ENCODE measurements at places on chromosomes 13 and 19.

DNA sequence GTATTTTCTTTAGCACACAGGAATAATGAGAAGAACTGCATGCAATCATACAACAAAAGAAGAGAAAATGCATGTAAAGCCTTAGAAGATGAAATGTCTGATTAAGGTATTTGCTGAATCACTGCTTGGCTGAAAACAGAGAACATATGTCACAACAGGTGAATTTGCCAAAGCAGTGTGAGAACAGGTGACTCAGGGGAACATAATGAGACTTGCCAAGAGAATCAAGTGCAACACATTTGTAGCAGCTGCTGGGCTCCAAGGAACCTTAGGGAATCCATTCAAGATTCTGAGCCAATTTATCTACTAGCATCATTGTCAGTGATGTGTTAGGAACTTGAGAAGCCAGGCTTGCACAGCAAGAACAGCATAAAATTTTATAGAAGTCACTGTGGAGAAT lies 273.1 kb downstream of the PCDH20 start:
- DNase-seq, result no peak

GRCh38 chr19:39342647-39343305 lies 555 bp downstream of the SAMD4B start:
- no peak for DNase-seq

- peak; percentile 18 for DNase-seq
These were observed 21.2 kb downstream of the PROZ start for GRCh38 chr13:113179374-113180230.

GRCh38 chr13:32476021-32476731 lies 48.2 kb upstream of the N4BP2L1 start:
- DNase-seq, result no peak

- DNase-seq, result no peak
These were observed 6.8 kb upstream of the ZNF135 start for GRCh38 chr19:58052256-58052655.

DNA sequence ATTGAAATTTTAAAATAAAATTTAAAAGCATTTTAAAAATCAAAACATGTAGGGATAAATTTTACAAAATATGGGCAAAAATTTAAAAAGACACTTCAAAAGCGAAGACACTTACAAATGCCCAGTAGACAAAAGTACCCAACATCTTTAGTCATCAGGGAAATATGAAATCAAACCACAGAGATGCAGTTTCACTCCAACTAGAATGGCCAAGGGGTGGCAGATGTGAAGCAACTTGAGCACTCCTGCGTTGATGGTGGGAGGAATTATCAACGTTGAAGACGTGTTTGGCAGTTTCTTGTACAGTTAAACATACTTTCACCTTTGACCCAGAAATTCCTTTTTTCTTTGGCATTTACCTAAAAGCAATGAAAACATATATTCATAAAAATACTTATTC lies 518.0 kb upstream of the SGCG start:
- no peak for DNase-seq

DNA sequence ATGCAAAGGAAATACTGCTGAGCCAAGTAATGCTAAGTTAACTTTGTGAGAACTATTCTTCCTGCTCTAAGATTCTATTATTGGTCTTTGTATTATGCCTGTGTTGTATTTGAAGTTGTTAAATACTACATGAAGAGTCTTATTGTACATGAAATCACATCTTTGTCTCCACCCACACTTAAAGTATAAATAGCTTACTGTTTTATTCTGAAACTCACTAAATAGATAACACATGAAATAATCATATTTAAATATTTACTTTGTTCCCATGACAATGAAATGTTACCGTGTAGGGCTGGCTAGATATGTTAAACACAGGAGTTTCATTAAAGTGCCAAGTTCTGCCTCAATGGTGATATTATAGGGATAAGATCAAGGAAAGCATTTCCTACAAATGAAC lies 562.1 kb upstream of the ATXN8OS start:
- no peak for DNase-seq

GRCh38 chr13:47832458-47832972 lies 168.6 kb downstream of the SUCLA2 start:
- DNase-seq, result no peak

GRCh38 chr19:13396250-13397080 lies 109.8 kb downstream of the CACNA1A start:
- DNase-seq, result peak; percentile 54

DNA sequence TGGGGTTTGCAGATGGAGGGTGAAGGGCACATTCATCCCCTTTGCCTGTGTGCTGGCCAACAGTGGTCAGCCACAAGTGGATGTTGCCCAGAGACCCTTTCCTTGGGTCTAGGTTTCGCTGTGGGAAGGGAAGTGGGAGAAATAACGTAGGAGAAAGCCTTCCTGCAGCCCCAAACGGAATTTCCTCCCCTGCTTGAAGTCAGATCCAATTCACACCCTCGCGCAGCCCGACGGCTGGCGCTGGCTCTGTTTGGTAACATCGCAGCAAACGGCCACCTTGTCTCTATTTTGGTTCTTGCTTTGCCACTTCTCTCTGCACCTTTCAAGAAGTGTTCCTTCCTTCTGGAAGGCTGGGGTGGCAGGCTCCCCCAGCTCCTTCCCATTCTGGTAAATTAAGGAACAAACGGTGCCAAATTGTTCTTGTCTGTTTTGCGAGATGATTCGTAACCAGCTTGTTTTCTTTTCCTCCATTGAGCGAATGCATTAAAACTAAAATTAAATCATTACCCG lies 45.4 kb downstream of the CHST8 start:
- no peak for DNase-seq

DNA sequence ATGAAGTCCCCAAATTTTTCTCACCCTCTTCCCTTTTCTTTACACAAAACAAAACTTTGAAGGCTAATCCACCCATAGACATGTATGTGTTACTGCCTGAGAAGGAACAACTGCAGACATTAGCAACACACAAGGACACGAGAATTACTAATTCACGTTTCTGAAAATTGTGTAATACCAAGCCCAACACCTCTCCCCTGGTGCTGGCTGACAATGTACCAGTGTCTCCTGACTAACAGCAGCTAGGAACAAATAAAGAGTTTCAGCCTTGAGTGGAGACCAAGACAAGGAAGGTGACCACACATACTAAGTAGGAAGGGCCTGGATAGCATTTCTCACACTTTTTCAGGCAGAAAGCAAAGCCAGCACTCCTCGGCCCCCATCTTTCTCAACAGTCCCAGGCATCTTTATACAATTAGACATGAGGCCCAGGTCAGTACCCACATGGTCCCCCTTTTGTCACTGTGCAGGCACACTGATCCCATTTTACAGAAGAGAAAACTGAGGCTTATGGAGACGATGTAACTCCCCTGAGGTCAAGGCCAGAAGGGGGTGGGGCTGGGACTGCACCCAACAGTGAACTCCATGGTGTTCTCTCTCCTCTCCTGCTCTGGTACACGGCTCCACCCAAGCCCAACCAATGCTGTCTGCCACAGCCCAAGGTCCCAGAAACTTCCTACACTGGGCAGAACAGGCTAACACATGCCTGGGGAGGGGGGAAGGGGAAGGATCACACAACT lies 8.7 kb downstream of the BRD4 start:
- DNase-seq, result no peak

DNA sequence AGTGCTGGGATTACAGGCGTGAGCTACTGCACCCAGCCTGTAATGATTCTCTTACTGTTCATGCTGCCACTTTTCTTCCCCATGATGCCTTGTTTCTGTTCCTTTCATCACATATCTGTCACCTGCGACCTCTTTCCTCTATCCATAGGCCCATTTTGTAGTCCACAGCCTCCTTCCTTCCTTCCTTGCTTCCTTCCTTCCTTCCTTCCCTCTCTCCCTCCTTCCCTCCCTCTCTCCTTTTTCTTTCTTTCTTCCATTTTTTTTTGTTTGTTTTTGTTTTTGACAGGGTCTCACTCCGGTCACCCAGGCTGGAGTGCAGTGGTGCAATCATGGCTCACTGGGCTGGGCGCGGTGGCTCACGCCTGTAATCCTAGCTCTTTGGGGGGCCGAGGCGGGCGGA lies 4.2 kb downstream of the GYS1 start:
- no peak for DNase-seq

- DNase-seq, result no peak
These were observed 20.2 kb upstream of the CEACAM21 start for GRCh38 chr19:41555748-41556147.

DNA sequence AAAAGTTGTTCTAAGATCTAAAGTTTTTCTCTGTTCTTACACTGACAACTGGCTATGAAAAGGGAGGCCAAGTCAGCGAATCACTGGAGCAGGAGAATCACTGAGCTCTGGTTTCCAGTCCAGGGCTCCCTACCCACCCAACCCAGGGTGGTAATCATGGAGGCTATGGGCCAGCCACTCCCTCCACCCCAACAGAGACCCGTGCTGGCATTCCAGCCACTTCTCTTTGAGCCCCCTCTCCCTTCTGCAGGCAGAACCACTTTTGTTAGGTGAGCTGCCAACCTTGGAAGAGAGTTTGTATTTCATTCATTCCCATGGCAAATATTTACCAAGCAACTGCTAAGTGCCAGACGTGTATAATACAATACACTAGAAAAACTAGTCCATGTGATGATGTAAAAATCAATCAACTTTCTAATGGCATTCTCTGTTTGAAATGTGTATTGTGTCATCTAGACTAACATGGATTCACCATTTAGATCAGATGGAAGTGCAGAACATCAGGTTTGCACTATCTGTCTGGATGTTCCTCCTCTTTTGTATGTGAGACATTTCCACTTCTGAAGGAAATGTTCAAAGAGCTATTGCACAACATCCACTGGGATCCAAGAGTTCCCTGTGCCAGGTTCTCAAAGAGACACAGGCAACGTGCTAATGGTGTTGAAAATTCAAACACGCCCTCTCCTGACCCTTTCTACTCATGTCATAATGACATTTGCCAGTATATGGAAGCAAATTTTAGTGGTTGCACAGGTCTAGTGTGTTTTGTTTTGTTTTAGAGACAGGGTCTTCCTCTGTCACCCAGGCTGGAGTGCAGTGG lies 5.3 kb downstream of the MLNR start:
- no peak for DNase-seq

- no peak for DNase-seq
These were observed 20.6 kb downstream of the HCN2 start for GRCh38 chr19:610071-610800.

DNA sequence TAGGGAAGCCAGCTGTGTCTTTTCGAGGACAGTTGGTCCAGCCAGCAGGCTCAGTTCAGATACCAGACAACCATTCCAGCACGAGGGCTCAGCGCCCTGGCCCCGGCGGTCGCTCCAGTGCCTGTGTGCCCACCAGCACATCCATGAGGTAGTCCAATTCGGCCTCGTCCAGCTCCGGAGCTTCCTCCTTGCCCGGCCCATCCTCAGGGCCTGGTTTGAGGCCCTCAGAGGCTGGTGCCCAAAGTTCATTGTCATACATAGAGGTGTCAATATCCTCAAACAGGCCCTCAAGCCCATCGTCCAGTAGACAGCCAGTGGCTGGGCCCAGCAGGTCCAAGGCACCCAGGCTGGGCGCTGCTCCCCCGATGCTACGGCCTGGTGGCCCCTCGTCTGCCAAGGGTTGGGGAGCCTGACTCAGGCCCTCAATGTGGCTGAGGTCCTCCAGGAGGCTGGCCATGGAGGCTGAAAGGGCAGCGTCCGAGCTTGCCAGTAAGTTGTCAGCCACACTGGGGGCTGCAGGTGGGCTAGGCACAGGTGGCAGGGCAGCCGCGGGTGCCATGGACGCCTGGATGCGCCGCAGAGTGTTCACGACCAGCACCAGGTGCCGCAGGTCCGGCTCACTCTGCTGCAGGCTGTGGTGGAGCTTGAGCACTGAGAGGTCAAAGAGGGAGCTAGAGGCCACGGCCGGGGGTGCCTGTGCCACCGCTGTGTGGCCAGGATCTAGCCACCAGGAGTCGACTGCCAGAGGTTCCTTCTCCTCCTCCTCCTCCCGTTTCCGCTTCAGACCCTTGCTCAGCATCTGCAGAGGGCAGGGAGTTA lies 2.8 kb downstream of the SERTAD1 start:
- DNase-seq, result no peak

DNA sequence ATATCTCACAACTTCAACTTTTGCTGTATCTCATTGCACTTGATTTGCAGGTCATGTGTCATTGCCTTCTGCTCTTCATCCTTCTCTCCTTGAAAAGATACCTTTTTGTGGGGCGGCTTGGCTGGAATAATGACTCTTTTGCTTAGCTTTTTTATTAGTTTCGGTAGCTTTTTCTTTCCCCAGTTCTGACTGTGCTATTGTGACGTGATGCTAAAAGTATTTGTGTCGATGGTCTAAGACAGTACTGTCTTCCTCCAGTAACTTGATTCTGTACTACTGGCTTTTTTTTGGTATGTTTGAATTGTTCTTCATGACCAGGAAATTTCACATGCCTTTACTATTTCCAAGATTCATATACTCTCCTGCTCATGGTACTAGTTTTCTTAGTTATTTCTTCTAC lies 63.1 kb downstream of the SLITRK1 start:
- peak; percentile 7 for DNase-seq

GRCh38 chr13:33870046-33870668 lies 52.2 kb downstream of the RFC3 start:
- no peak for DNase-seq

- no peak for DNase-seq
These were observed 14.5 kb downstream of the FFAR2 start for GRCh38 chr19:35462476-35462953.

DNA sequence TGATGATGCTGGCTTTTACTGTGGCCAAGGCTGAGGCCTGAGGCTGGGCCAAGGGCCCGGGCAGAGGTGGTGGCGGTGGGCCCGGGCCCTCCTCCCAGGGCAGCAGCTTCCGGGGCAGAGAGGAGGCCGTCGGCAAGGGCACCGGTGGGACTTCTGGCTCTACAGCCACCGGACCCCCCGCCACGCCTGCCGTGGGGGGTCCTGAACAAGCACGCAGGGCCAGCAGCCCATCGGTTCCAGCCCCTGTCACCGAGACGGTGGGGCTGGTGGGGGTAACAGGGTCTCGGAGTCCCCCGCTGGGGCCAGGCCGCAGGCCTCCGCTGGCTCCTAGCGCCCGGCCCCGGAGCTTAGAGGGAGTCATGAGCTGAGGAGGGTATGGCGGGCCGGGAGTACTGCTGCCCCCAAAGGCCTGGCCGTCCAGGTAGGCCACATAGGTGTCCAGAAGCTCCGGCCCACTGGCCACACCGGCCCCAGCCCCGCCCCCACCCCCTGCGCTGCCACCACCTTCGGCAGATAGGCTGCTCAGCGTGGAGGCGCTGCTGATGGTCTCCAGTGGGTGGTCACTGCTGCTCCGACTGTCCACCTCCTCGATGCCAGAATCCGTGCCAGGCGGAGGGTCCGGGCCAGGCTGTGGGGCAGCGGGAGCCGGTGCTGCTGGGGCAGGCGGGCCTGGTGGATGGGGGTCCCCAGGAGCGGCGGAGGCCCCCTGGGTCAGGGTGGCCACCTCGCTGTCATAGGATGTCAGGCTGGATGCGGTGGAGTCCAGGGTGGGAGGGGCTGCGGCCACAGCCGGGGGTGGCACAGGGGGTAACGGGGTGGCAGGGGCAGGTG lies 17.3 kb downstream of the C19orf81 start:
- DNase-seq, result no peak

GRCh38 chr19:33156334-33156733 lies 24.4 kb downstream of the WDR88 start:
- peak; percentile 48 for DNase-seq

- DNase-seq, result no peak
These were observed 5.9 kb downstream of the RPL18A start for GRCh38 chr19:17865364-17866311.

GRCh38 chr19:10138879-10139795 lies 19.4 kb upstream of the EIF3G start:
- no peak for DNase-seq
